ENCODE measurements at places on chromosomes 7 and 10.

- DNase-seq: no peak
Observed at GRCh38 chr7:104065491-104065890, 76.0 kb upstream of the RELN start.

DNA sequence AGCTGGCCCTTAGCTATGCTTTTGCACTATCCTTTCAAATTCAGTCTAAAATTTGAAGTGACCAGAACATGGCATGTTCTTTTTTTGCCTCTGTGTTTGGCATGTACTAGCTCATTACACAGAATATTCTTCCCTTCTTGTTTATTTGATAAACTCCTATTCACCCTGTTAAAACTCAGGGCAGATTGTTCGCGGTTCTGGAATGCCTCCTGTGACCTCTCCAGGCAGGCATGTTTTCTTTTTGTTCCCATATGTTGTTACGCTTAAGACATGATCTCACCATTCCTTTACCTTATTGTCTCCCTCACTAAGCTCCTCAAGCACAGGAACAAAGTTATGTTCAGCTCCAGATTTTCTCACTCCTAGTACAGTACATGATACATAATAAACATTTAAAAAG, 181.7 kb downstream of the CCSER2 start:
- no peak for DNase-seq

DNA sequence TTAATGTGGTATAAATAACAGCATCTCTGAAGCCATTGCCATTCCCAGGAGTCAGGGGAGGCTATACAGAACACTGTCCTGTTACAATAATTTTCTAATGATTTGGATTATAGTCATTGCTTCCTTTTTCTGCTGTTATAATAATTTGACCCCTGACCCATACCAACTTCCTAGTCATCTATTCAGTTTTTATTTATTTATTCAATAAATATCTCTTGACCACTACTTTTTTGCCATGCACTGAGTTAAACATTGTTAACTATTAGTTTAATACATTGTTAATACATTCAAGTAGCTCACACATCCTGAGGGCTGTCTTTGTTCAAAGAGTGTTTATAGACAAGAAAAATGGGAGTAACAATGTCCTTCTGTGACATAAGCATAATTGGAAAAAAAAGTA, 235.5 kb upstream of the MEOX2 start:
- no peak for DNase-seq

- no peak for DNase-seq
Observed at GRCh38 chr10:17006631-17007417, 122.8 kb downstream of the CUBN start.

- DNase-seq: peak; percentile 10
Observed at GRCh38 chr7:129969881-129970446, 17.2 kb upstream of the UBE2H start.

DNA sequence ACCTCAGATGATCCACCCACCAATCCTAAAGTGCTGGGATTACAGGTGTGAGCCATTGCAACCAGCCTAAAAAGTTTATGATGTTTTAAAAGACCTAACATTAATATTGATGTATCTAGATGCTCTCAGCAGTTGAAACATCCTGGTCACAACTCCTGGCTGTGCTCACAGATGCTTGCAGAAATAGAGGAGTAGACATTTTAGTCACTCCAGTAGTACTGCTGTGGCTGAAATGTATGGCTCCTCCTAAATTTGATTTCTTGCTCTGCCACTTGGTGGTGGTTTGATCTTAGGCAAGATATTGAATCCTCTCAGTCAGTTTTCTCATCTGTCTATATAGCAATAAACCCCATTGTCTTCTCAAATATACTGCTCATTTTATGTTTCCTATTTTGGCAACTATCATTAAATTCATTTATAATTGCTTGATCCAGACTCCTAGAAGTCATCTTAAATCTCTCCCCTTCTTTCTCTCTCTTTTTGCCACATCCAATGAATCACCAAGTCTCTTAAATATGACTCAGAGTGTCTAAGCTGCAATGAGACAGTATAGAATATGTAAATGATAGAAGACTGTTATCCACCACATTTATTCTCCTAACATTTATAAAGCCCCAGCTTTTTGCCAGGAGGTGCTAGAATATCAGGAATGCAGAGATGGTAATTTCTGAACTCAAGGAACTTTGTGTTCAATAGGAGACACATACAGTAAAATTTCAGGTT, 78.1 kb upstream of the NRBF2 start:
- DNase-seq: no peak

DNA sequence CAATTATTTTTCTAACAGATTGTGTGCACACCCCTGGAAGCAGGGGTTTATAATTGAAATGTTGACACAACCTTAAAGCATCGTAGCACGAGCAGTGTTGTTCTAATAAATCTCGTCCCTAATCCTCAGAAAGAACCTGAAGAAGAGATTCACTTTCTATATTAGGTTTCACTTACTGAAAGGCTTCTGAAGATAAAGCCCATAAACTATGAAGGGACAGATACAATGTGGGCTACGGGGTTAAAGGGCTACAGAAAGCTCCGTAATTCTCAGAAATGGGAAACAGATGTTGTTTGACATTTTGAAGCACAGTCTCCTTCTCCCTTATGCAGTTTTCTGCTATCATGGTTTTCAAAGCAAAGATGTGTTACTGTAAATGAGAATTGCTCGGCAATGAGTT, 479.6 kb downstream of the GATA3 start:
- DNase-seq: no peak

DNA sequence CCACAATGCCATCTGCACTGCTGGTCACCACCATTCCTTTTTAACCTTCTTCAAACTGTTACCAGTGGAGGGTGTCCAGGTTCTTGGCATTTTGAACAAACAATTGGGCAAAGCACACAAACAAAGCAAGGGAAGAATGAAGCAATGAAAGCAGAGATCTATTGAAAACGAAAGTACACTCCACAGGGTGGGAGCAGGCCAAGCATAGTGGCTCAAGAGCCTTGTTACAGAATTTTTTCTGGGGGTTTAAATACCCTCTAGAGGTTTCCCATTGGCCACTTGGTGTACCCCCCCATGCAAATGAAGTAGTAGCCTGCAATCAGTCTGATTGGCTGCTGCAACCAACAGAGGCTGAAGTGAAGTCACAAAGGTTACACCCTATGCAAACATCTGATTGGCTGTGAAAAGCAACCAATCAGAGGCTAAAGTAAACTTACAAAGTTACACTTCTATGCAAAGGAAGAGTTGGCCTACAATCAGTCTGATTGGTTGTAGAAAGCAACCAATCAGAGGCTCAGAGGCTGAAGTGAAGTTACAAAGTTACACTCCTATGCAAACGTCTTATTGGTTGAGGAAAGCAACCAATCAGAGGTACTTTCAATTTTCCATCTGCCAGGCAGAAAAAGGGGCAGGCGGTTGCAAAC, 103.2 kb upstream of the WAC start:
- DNase-seq: no peak

GRCh38 chr10:103127241-103127640, 65.8 kb downstream of the NT5C2 start:
- DNase-seq: no peak

- no peak for DNase-seq
Observed at GRCh38 chr7:139355320-139355719, 4.4 kb upstream of the LUC7L2 start.

DNA sequence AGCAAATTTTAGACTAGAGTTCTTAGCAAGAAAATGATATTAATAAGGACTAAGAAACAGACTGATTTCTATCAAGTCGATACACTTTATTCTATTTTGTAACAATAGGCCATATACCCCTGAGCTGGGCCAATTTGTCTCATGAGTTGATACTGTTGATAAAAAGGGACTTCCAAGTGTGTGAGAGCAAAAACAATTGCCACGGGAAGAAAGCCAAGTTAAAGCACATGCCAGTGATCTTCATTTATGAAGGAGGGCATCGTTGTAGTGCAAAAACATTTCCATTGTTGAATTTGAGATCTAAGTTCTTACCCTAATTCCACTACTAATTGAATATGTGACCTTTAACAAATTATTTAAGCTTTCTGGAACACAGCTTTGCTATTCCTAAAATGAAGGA, 119.9 kb downstream of the CNOT4 start:
- DNase-seq: no peak

DNA sequence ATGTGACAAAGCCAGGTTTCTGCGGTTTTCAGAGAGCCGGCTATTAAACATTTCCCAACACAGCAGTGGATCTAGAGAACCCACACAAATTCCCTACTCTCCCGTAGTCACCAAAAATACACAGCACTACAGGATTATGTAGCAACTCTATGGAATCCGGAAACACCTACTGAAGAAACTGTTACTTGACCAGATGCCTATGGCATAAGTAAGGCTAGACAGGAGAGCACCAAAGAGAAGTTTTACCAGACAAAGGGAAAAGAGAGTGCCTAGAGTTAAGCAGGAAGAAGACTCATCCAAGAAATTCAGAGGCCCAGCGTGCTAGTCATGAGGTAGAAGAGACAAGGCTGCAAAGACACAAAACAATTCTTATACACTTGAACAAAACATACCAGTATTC, 321.1 kb downstream of the PARD3 start:
- no peak for DNase-seq

GRCh38 chr7:96855139-96855538, 145.5 kb upstream of the SEM1 start:
- DNase-seq: no peak

- DNase-seq: no peak
Observed at GRCh38 chr10:127920306-127921074, 13.6 kb downstream of the PTPRE start.

- no peak for DNase-seq
Observed at GRCh38 chr10:86732771-86733170, 23.6 kb upstream of the BMPR1A start.

DNA sequence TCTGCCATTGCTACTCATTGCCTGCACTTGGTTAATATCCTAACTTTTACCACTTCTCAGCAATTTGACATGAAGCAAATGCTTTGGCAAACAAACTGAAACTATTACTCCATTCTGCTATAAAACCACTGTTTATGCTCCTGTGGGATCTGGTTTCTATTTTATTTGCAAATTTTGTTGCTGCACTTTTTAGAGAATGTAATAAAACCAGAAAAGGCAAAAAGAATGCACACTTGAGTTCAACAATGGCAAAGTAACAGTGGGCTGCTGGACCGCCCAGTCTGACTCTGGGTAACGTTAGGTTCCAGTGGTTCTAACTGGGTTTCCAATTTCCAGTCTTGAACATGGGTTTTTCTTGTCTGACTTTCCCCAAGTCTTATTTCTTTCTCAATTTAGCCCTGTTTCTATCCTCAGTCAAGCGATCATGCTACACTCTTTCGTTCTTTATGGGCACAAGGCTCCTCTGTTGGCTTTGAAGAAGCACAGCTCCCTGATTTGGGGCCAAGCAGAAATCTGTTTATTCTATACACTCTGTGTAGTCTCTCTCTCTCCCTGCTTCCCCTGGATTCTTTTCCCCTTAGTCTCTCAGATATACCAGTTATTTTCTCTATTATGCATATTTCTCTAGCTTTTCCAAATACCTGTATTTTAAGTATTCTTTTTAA, 129.2 kb upstream of the FAM3C start:
- DNase-seq: no peak

- DNase-seq: no peak
Observed at GRCh38 chr10:51117053-51117660, 42.9 kb downstream of the PRKG1 start.

- no peak for DNase-seq
Observed at GRCh38 chr10:117546581-117547015, 4.1 kb downstream of the EMX2 start.

GRCh38 chr10:5159126-5159525, 25.8 kb downstream of the AKR1C8 start:
- DNase-seq: no peak

GRCh38 chr7:25117226-25118047, 7.6 kb downstream of the CYCS start:
- no peak for DNase-seq

GRCh38 chr7:127021019-127021738, 231.6 kb downstream of the GRM8 start:
- DNase-seq: no peak

DNA sequence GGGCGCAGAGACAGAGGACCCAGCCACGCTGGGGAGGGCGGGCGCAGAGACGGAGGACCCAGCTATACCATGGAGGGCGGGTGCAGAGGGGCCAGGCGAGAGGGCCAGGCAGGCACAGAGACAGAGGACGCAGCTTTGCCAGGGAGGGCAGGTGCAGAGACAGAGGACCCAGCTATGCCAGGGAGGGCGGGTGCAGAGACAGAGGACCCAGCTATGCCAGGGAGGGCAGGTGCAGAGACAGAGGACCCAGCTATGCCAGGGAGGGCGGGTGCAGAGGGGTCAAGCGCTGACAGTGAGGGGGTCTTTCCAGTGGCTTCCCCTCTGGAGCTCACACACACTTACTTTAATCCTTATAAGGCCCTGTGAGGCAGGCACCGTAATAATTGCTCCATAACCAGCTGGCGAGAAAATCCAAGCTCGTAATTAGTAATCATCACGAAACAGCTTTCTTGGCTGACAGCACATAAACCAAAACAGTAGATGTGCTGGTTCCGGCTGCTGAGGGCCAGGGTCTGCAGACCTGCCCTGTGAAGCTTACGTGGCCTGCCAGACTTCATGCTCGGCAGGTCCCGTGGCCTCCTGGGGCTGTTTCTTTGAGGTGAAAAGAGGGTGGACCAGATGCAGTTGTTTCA, 137.2 kb downstream of the VIPR2 start:
- DNase-seq: no peak

DNA sequence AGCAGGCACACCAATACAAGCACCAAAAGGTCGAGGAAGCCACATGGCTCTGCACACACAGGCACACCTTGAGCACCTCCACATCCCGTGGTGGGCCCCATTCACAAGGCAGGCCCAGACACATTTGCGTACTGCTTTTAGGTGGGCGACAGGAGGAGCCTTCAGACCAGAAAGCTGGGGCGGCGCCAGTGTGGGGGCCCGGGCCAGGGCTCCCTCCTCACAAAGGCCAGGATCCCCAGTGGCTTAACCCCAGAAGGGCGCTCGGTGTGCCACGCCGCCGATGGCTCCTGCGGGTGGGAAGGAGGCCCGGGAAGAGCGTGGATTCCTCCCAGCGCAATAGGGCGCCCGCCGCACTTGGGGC, 2.8 kb upstream of the SMARCD3 start:
- DNase-seq: no peak

DNA sequence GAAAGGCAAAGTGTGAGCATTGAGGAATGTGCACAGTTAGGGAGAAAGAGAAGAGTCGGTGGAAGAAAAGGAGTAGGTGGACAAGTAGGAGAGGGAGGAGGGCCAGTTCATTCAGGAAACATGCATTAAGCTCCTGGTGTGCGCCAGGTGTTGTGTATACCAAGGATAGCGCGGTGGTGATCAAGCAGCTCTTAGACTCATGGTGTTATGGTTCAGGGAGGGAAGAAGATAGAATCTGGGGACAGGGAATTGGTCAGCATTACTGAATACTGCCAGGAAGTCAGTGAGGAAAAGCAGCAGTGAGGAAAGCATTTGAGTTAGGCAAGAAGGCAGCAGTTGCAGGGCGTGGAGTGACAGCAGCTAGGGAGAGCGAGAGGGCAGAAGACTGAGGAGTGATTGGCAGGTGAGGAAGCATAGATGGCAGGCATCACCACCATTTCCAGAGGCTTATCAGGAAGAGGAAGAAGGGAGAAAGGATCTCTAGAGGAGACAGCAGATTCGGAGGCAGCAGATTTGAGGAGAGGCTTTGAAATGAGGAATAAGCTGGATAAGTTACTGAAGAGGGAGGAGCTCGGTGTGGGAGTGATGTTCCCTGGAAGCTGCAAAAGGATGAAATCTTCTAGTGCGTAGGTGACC, 265.6 kb downstream of the GFRA1 start:
- DNase-seq: no peak

Data from esophagus squamous epithelium (tissue), 5 donors.